ENCODE measurements at places on chromosomes 2 and 18.

- DNase-seq, result no peak
Measured at GRCh38 chr2:41066168-41066567, 614.3 kb upstream of the SLC8A1 start.

GRCh38 chr2:139492131-139492680 is 712.0 kb upstream of the NXPH2 start:
- no peak for DNase-seq

- DNase-seq, result no peak
Measured at GRCh38 chr2:46010925-46011490, 286.2 kb upstream of the EPAS1 start.

DNA sequence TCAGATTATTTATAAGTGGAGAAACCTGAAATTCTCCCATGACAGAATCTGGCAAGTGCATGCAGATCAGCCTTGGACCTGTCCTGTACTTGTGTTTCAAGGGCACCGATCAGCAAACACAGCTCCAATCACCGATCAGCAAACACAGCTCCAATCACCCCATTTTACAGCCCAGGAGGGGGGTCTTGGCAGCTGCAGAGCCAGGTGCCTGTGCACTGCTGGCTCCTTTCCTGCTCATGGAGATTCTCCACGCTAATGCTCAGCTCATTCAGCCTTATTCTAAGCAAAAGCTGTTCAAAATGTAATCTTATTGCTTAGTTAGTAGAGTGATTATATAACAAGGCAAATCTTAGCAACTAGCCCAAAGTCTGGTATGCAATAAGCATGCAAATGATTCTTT is 623.1 kb upstream of the HS6ST1 start:
- DNase-seq, result no peak

DNA sequence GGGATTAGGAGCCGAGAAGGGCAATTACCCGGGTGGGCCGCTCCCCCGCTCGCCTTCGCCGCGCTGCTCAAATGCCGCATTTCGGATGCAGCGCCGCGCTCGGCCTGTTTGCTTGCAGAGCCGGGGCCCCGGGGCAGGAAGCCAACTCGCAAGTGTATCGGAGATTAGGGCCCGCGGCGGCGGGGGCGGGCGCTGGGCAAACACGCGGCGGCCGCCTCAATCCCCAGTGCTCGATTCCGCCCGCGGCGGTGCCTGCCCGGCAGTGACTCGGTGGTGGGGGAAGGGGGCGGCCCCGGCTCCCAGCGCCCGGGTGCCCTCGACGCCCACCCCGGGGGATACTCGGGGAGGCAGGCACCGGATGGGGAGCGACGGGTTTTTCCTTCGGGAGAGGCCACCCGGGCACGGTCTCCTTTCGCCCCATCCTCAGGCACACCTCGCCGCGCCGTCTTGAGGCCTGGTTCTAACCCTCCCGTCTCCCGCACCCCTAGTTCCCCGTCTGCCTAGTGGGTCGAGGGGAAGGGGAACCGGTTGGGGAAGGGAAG is 26.6 kb upstream of the NOTO start:
- DNase-seq, result peak; percentile 88

- no peak for DNase-seq
Measured at GRCh38 chr18:31554776-31555175, 36.9 kb upstream of the TTR start.

GRCh38 chr2:160308915-160309314 is 108.8 kb upstream of the ITGB6 start:
- no peak for DNase-seq

DNA sequence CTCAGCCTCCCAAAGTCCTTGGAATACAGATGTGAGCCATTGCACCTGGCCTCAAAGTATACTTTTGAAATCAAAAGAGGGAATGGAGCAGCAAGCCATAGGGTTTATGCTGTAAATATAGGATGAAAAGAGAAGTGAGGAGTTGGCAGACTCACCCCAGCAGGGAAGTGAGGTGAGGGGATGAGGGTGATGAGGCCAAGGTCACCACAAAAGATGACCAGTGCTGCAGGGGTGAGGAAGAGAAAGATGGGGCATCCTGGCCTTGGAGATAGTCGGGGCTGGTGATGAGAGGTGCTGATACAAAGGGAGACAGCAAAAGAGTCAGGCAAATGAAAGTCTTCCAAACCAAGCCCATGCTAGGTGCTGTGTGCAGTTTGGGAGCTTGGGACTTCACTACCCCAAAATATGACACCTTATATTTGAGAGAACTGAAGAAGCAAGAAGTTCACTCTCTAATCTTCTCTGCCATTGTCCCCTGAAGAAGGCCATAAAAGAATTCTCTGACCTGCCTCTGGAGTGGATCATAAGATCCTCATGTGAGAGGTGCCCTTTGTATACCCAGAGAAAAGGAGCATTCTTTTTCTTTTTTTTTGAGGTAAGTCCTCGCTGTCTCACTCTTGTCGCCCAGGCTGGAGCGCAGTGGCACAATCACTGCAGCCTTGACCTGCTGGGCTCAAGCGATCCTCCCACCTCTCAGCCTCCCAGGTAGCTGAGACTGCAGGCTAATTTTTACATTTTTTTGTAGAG is 31.0 kb downstream of the TGIF1 start:
- no peak for DNase-seq

- no peak for DNase-seq
Measured at GRCh38 chr2:17625446-17625845, 85.0 kb downstream of the VSNL1 start.

GRCh38 chr18:52288403-52289004 is 51.5 kb upstream of the DCC start:
- DNase-seq, result peak; percentile 8

DNA sequence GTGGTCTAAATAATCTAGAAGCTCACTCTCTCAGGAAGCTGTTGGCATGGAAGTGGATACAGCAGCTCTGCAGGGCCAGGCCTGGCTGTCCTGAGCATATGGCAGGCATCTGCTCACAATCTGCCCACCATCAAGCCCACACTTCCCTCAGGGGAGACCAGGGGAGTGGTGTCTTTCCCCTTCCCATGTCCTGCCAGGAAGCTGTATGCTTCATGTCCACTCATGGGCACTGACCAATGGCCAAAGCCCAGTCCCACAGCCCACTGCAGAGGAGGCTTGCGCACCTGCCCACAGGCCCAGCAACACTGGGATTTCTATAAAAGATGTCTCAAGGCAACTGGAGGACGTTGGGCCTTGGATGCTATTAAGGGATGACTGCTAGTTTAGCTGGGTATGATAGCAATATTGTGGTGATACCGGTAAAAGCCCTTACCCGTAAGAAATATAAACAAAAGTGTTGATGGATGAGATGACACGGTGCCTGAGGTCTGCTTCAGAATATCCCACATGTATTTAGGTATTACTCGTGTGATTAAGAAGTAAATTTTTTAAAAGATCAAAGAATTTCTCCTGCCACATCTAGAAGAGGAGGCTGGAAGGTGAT is 106.7 kb upstream of the CTDP1 start:
- DNase-seq, result no peak

- DNase-seq, result no peak
Measured at GRCh38 chr2:231726276-231726675, 18.0 kb downstream of the PTMA start.

DNA sequence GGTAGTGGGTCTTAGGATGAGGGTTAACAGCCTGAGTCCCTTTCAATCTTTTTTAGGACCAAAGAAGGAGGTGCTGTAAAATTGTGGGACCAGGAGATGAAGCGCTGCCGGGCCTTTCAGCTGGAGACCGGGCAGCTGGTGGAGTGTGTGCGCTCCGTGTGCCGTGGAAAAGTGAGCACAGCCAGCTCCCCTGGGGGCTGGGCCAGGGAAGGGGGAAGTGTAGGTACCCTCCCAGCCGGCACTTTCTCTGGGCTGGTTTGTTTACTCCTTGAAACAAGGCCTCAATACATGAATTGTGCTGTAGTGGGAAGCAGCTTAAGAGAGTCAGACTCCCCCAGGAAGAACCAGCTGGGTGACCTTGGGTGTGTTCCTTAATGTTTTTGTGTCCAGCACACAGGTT is 90.1 kb downstream of the RTN4 start:
- no peak for DNase-seq

GRCh38 chr2:219314804-219315468 is 5.7 kb upstream of the PTPRN start:
- DNase-seq, result no peak

DNA sequence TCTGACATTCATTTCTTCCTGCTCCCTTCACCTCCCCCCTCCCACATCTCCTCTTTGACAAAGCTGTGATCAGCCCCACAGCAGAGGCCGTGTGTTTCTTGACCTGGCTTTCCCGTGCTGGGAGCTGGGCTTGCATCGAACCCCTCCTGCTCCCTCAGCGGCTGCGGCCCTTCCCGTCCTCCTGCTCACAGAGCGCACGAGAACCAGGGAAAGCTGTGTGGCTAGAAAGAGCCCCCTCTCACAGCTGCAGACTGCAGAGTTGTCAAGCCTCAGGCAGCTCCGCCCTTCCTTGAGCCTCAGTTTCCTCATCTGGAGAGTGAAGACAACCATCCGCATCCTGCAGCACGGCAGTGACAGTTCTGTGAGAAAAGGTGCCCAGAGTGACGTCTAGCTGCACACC is 65.7 kb upstream of the GLI2 start:
- no peak for DNase-seq

- DNase-seq, result no peak
Measured at GRCh38 chr2:15973481-15974401, 33.4 kb downstream of the MYCN start.

GRCh38 chr2:60847854-60848253 is 33.5 kb upstream of the REL start:
- no peak for DNase-seq

DNA sequence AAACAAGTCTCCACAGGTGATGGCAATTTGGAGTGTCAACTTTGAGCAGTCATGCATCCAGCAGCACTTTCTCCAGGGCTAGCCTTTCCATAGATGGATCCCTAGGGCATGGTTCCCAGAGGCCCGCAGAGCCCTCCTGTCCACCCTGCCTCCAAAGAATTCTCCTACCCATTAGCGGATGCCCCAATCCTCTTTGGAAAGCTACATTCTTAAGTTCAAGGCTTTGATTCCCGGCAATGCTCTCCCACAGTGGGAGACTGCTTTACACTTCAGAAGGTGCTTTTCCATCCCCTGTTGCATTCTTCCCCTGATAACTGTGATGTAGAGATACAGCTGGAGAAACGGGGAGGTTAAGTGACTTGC is 61.3 kb downstream of the ACAA2 start:
- DNase-seq, result no peak

- DNase-seq, result no peak
Measured at GRCh38 chr2:49080681-49081080, 73.6 kb downstream of the FSHR start.

DNA sequence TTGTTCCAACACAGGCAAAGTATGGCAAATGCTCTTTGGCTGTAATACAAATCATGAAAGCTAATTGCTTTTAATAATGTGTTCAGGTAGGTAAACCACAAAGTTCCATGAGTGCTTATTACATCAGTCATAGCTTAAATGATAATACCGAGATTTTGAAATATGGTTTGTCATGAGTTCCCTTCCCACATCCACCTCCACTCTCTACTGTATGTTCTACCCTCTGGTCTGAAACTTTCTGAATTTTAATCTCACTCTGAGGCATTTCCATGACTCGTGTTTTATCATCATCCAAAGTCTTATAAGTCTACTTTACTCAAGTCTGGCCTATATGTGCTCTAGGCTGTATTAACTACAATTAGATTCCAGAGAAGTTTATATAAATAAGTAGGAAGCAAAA is 354.8 kb downstream of the AKAIN1 start:
- no peak for DNase-seq

DNA sequence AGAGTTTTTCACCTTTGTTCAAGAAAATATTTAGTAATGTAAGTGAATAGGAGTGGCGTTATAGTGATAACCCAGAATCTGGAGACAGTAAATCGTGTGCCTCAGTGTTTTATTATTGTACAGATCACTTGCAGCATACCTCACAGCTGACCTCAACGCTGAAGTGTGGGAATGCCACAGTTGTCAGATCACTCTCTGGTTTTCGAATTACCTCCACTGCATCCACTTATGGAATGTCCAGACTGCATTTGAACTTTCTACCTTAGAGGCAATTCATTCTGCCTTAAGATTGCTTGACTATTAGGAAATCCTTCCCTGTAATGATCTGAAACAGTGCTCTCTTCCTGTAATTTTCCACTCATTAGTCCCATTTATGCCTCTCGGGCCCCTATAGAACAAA is 164.5 kb upstream of the ALPP start:
- no peak for DNase-seq

DNA sequence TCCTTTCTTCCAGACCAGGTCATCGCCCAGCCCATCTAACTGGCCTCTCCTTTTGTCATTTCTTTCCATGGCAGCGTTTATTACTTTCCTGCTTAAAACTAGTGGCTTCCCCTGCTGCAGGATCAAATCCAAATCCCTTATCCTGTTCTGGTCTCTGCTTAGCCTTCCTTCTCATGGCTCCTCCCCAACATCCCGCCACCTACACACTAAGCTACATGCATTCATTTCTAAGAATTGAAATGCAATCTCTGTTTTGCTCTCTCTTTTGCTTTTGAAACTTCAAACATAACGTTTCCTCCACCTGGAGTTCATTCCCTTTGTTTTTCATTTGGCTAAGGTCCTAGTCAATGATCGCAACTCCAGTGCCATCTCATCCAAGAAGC is 18.0 kb upstream of the DPP4 start:
- DNase-seq, result no peak

GRCh38 chr2:207412787-207413310 is 116.9 kb upstream of the CREB1 start:
- no peak for DNase-seq

GRCh38 chr18:22063102-22063501 is 106.3 kb upstream of the GATA6 start:
- no peak for DNase-seq

- no peak for DNase-seq
Measured at GRCh38 chr18:59779979-59780378, 82.8 kb upstream of the CCBE1 start.

- no peak for DNase-seq
Measured at GRCh38 chr18:39611381-39612100, 2045.9 kb upstream of the CELF4 start.

- no peak for DNase-seq
Measured at GRCh38 chr2:162381851-162382250, 37.9 kb downstream of the GCA start.

DNA sequence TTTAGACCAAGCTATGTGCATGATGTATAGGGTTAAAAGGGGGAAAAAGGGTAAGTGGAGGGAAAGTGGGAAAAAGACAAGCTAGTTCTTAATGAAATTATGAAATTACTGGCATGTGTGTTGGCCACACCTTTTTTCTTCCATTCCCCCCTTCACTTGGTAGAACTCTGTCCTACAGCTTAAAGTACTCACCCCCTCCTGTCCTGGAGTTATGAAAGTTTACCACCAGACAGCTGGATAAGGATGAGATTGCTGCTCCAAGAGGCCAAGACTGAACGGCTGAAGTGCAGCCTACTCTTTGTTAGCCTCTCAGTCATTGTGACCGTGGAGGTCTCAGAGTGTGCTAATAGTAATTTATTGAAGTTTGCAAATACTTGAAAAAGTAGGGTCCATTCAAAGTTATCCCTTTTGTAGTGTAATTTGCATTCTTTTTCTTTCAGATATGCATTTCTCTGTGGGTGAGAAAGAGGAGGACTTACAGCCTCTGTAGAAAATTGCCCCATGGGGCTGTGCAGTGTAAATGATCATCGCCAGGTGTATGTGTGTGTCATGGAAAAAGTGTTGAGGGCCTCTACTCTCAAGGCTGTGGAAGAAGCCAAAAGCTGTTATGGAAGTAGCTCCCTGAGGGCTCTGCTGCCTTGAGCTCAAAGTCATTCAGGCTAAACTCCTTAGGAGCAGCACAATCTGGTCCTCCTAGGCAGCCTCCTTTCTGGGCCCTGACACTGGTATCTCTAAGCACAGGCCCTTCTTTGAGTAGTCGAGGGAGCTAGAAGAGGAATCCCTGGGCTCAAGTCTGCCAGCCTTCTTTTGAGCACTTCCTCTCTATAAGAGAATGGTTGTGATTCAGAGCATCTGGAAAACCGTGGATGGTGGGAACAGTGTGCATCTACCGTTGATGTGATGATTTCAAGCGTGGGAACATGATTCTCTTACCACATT is 46.2 kb downstream of the LHCGR start:
- DNase-seq, result no peak

All from activated T-cell treated with anti-CD3 and anti-CD28 coated beads, Interleukin-2, amount 50 U/mL, for 72 hours (primary cell).